ENCODE measurements at places on chromosomes 4 and X.

- DNase-seq, result no peak
These were observed 120.8 kb downstream of the SMIM20 start for GRCh38 chr4:26034849-26035248.

GRCh38 chr4:82784681-82785610, 13.7 kb downstream of the SCD5 start:
- no peak for DNase-seq

- no peak for DNase-seq
These were observed 39.6 kb upstream of the PDLIM5 start for GRCh38 chr4:94412019-94412657.

DNA sequence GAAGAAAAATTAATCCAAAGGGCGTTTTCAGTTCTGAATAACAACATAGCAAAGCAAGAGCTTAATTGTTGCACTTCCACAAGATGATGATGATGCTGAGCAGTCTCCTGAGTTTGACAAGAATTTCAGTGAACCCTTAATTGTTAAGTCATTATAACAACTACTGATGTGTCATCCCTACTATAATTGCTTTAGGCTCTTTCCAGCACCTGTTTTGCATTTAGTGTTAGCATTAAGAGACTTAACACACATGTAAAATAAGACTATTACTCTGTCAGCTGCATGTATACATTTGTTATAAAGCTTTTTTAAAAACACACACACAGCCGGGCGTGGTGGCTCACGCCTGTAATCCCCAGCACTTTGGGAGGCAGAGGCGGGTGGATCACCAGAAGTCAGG, 37.9 kb upstream of the GALNT7 start:
- no peak for DNase-seq

- no peak for DNase-seq
These were observed 133.7 kb upstream of the CPXCR1 start for GRCh38 chrX:88613338-88613737.

- DNase-seq, result no peak
These were observed 275.2 kb downstream of the QDPR start for GRCh38 chr4:17236686-17237085.

DNA sequence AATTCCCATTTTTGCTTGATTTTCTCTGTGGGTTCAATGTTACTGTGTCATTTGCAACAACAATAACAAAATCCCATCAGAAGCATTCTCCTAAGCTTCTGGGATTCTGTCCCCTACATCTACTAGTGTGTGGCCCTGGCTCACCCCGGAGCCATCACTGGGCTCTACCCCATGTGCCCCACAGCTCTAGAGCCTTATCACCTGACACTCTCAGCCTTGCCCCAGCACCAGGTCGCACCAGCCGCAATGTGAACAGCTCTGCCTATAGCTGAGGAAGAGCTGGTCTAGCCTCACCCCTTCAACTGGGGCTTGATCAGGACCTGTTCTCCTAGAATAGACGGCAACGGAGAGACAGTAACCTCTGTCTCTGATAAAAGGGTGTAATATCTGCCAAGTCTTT, 161.7 kb downstream of the SHROOM3 start:
- no peak for DNase-seq

GRCh38 chr4:74715706-74716435, 78.5 kb downstream of the BTC start:
- no peak for DNase-seq

- DNase-seq, result no peak
These were observed 19.9 kb downstream of the GPKOW start for GRCh38 chrX:49103637-49104036.

GRCh38 chr4:85486425-85487086, 11.6 kb downstream of the ARHGAP24 start:
- DNase-seq, result no peak

DNA sequence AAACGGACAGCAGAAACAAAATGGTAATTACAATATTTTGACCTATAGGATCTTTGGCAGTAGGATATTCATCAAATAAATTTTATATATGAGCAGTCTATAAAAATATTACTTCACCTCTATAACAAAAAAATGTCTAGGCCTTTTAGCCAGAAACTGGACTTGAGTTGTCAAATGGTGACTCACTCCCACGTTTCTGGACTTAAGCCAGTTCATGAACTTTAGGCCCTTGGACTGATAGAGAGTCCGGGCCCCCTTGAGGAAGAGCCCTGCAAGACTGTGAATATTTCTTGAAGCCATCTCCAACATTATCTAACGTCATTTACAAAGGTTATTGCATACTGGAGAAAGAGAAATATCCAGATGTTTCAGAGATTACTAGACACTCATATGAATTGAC, 106.8 kb upstream of the FAM47A start:
- DNase-seq, result no peak

- DNase-seq, result no peak
These were observed 5.8 kb upstream of the CLNK start for GRCh38 chr4:10690185-10690907.

- DNase-seq, result no peak
These were observed 87.8 kb downstream of the PPA2 start for GRCh38 chr4:105386012-105386411.

GRCh38 chr4:10107111-10108091, 9.2 kb downstream of the WDR1 start:
- no peak for DNase-seq

- no peak for DNase-seq
These were observed 60.5 kb upstream of the C1GALT1C1 start for GRCh38 chrX:120690344-120690743.

DNA sequence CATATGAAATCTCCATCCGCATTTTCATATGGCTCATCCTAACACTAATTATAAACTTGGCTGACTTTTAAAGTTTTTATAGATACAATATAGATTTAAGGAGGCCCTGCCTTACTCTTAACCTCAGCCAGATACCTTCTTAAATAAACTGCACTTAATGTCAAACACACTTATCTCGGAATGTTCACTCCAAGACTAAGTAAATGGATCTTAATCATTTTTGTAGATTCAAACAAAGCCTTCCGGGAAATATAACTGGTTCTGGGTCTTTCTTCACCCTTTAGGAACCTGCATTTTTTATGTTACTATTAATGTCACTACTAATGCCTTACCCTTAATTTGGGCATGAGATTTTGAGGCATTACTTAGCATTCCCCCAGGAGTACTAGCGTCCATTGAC, 43.7 kb upstream of the NDP start:
- no peak for DNase-seq

- DNase-seq, result no peak
These were observed 22.5 kb downstream of the PPA2 start for GRCh38 chr4:105451346-105451745.

GRCh38 chr4:79236785-79237184, 89.1 kb downstream of the NAA11 start:
- DNase-seq, result no peak

DNA sequence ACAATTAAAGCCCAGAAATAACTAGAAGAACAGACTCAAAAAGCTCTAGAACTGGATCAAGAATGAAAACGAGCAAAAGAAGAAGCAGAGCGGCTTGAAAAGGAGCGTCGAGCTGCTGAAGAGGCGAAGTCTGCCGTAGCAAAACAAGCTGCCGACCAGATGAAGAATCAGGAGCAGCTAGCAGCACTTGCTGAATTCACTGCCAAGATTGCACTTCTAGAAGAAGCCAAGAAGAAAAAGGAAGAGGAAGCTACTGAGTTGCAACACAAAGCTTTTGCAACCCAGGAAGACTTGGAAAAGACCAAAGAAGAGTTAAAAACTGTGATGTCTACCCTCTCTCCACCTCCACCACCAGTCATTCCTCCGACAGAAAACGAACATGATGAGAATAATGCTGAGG, 56.1 kb upstream of the PPP4R3C start:
- no peak for DNase-seq

- DNase-seq, result no peak
These were observed 694.8 kb upstream of the INTU start for GRCh38 chr4:126937846-126938422.

DNA sequence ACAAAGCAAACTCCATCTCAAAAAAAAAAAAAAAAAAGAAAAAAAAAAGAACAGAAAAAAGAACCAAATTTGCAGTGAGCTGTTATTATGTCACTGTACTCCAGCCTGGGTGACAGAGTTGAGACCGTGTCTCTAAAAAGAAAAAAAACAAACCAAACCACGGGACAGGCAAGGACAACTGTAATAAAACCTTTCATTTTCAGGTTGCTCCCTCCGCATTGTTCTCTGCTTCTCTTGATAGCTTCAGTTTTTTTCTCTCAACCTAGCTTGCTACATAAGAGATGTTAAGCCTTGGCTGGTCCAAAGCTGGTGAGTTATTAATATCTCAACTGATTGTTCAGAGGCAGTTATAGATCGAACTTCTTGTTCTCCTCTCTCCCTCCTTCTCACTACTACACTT, 23.1 kb upstream of the ELF2 start:
- DNase-seq, result no peak

- DNase-seq, result no peak
These were observed 38.5 kb downstream of the HPGD start for GRCh38 chr4:174483792-174484191.

All from GM13976 (cell line).